ENCODE measurements at places on chromosomes 3 and 15.

DNA sequence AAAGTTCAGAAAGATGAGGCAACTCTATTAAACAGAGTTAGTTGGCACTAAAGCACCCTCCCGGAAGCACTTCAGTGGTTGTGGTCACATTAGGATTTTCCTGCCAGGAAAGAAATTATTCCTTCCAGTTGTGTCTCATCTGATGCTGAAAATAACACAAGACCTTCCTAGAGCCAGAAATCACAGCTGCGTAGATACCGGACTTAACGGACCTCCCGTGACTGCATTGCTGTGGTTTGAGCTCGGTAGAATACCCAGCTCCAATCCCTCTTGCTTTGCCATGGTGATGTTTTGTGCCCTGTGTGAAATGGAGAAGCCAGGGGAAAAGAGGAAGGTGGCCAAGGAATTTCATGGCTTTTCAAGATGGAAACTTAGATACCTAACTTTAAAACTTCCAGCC is 215.0 kb upstream of the IGF1R start:
- no peak for DNase-seq

DNA sequence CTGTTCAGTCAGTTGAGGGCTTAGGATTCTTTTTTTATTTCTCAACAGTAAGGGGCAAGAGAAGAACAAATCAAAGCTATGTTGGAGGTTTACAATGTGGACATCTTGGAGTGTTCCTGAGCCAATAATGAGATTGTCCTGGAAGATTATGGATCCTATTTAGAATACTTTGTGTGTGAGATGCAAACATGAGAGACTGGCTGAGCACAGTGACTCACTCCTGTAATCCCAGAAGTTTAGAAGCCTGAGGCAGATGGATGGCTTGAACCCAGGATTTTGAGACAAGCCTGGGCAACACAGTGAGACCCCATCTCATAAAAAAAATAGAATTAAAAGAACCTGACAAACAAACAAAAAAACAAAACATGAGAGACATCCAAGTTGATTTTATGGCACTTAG is 351.6 kb downstream of the GAP43 start:
- no peak for DNase-seq

DNA sequence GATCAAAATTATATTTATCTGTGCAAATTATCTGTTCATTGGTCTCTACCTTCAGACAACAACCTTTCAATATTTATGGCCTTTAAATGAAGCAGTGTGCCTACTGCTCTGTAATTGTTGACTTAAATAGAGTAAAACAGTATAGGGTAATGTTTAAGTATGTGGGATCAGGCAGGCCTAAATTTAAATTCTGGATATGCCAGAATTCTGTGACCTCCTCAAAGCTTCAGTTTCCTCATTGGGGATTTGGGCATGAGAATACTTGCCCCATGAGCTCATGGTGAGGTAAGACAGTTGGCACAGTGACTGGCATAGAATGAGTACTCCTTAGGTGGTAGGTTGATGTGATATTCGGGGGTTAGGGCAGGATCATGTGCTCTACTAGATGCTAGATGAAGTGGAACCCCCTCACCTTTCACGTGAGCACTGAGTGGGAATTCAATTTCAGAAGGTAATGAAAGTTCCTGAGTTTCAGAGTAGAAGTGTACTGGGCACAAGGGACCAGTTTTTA is 14.9 kb downstream of the ARL8B start:
- no peak for DNase-seq

DNA sequence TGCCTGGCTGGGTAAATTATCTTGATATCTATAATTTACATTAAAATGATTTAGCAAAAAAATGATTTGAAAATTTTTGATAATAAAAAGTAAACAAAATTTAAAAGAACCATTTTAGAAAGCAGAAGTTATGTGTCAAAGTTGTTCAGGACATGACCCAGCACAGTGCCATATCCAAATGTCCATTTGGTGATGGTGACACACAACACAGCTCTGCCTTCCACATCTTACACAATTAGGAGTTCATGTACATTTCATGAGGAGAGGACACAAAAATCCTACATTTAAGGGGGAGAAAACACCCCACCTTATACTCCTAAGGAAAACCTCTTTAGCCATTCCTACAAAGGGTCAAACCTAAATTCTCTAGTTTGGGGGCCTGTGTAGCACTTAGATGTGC is 10.7 kb upstream of the UBE2E1 start:
- DNase-seq, result no peak

DNA sequence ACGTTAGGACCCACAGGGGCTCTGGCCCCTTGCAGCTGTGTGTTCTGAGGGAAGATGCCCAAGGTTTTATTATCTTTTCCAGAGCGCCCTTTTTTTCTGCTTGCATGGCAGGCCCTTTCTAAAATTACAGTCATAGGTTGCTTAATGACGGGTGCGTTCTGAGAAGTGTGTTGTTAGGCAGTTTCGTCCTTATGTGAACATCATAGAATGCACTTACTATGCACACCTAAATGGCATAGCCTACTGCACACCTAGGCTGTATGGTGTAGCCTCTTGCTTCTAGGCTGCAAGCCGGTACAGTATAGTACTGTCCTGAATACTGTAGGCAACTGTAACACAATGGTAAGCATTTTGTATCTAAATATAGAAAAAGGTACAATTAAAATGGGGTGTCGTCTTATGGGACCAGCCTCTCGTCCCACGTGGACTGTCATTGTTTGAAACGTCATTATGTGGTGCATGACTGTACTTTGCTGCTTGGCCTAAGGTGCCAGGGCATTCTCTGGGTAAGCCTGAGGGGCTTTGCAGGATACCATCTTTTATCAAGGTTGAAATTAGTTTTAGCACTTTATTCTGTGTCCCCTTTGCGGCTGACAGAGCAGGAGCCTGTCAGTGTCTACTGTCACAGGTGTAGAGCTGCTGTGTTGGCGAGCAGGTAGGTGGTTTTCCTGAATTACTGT is 10.9 kb downstream of the KLF13 start:
- DNase-seq, result no peak

- DNase-seq, result no peak
Observed at GRCh38 chr3:124516333-124516732, 213.9 kb upstream of the UMPS start.

DNA sequence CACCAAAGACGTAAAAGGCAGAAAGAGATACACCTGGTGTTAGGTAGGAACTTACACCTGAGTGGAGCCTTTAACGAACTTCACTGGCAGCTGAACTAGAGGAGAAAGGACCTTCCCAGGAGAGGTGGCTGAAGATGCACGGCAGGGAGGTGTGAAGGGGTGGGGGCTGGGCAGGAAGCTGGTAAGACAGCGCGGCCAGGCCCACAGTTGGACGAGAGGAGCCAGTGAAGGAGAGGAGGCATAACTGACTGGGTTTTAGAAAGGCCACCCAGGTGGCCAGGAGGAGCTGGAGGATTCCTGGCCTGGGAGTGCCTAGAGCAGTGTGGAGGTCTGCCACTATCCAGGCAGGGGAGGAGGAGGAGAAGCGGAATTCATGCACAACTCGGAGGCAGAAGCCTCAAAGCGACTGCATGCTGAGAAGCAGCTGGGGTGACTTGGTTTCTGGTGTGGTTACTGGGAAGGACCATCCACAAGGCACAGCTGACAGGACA is 51.9 kb downstream of the SLC41A3 start:
- DNase-seq, result peak; percentile 30

DNA sequence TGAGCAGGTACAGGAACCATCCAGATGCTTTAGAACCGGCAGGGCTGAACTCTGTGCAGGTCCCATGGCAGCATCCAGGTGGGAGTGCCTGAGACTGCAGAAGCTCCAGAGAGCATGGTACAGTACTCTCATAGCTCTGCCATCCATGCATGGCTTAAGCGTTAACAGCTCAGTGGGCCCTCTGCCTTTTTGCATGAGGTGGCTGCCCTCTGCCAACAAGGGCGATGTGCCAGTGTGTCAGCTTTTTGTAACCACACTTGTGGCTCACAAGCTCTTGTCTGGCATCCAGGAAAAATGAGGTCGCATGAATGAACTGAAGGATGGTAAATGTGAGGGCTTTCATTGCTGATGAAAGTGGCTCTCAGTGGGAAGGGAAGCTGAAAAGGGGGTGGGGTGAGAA is 950.1 kb downstream of the DIPK2A start:
- DNase-seq, result no peak

- DNase-seq, result no peak
Observed at GRCh38 chr3:190339130-190339529, 16.9 kb upstream of the CLDN1 start.

- DNase-seq, result no peak
Observed at GRCh38 chr15:44729408-44730127, 6.8 kb upstream of the TRIM69 start.

- DNase-seq, result no peak
Observed at GRCh38 chr3:48247401-48247811, 6.5 kb downstream of the ZNF589 start.

- no peak for DNase-seq
Observed at GRCh38 chr15:65171428-65171827, 13.7 kb downstream of the CLPX start.

- peak; percentile 86 for DNase-seq
Observed at GRCh38 chr15:57485869-57486268, 105.8 kb upstream of the MYZAP start.

DNA sequence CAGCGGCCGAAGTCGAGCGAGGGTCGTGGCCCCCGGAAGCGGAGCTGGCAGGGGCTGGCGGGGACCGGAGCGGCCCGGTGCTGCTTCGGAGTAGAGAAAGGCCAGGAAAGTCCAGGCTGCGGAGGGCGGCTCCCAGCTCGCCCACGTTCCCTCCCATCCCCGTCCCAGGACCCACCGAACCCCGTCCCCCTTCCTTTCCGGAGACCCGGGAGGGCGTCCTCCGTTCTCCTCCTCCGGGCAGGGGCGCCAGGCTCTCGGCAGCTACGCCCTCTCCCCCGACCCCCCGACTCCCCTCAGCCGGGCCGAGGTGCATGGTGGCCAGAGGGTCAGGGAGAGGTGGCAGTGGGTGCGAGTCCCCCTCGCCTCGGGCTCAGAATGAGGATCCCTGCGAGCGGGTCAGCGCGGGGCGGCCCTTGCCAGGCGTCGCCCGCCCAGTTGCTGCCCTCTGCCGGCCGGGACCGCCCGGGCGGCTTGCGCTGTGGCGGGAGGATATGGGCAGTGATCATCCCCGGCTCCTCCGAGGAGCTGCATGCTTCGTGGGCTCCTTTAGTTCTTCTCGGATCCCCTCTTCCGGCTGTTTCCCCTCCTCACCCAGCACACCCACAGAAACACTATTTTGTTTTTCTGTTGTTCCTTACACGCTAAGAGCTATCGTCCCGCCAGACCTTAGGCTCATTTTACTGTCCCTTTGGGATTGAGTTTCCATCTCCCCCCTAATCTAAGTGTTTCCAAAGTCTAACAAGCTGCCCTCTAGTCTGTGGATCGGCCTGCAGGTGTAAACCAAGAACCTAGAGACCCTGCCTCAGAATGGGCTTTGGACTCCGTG is 744 bp upstream of the ALDH1A2 start:
- peak; percentile 78 for DNase-seq

- DNase-seq, result peak; percentile 24
Observed at GRCh38 chr3:39136533-39137434, 16.6 kb downstream of the CSRNP1 start.

DNA sequence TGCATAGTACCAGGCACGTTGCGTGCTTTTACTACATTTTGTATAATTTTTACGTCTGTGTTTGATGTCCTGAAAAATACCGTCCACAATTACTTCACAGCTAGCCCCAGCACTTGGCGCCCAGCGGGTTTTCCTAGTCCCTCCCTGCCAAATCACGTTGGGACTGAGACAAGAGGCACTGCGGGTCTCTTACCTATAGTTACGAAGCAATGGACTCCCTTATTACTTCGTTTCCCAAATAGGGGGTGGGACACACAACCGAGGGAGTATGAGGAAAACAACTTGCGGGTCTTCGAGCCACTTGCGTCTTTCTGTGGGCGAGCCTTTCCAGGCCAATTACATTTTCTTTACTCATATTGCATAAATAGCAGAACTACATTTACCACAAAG is 620 bp upstream of the CMSS1 start:
- peak; percentile 36 for DNase-seq

DNA sequence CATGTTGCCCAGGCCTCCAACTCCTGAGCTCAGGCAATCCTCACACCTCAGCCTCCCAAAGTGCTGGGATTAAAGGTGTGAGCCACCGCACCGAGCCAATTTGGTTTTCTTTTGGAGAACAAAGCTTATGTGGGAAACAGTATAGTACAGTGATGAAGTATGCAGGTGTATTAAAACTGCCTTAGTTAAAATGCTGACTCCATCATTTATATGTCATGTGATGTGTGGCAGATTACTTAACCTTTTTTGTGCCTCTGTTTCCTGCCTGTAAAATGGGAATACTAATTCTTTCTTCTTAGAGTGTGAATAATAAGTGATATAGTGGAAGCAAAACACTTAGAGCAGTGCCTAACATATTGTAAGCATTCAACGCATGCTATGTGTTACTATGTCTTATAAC is 48.0 kb upstream of the TEX55 start:
- no peak for DNase-seq

DNA sequence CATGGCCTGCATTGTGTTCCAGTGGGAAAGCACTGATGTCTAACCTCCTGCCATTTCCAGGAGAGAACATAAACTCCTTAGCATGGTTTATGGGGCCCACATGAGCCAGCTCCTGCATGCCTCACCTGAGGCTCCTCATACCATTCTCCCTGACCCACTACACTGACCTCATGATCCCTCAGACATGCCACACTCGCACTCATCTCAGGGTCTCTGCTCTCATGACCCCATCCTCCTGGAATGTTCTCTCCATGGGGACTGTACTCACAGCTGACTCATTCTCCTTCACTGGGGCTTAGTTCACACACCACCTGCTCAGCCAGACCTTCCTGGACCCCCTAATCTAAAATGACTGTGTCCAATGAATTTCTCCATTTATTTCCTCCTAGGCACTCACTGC is 4.0 kb upstream of the LMCD1 start:
- no peak for DNase-seq

GRCh38 chr3:60588806-60589205 is 662.4 kb downstream of the FHIT start:
- no peak for DNase-seq

DNA sequence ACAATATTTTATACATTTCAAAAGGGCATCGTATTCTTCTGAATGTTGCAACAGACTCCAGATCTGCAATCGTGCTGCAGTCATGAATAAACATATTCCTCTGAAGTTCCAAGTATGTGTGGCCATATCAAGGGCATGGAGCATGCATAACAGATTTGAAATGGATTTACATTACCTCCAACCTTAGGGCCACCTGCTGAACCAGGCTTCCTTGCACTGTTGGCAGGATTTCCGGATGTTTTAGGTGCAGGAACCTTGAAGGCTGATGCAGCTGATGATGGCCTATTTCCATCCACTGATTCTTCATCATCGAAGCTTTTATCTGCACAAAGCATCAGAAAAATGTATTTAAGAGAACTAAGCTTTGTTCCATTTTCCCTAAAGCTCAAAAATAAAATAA is 73.5 kb downstream of the CLASP2 start:
- DNase-seq, result no peak

DNA sequence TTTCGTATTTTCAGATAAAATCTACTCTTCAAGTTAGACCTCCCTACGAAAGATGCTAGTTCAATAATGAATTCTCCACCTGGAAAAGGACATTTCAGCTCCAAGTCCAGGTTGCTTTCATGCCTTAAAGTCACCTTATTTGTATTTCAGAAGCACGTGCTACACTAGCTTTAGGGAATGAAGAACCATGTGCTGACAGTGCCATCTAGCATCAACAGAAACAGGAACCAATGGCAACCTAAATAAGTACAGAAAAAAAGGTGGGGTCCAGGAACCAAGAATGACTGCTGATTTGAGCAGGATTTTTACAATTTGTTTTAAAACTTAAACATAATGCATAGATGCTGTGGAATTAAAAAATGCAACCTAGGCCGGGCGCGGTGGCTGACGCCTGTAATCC is 77.6 kb upstream of the SNRPN start:
- no peak for DNase-seq

- DNase-seq, result peak; percentile 35
Observed at GRCh38 chr15:91133511-91133910, 33.5 kb downstream of the SV2B start.

- DNase-seq, result no peak
Observed at GRCh38 chr3:111652492-111653180, 57.5 kb upstream of the ZBED2 start.
